Activated T-cell treated with anti-CD3 and anti-CD28 coated beads for 24 hours (primary cell): ENCODE measurements at places on chromosomes 16 and 17.

GRCh38 chr16:85709766-85710585 lies 21.2 kb upstream of the GINS2 start:
- DNase-seq: no peak

- DNase-seq: no peak
Observed at GRCh38 chr17:13127921-13128602, 110.2 kb upstream of the ELAC2 start.

GRCh38 chr17:10737168-10737622 lies 7.4 kb upstream of the TMEM220 start:
- DNase-seq: peak; percentile 16

- no peak for DNase-seq
Observed at GRCh38 chr16:55030944-55031343, 100.3 kb downstream of the IRX5 start.

DNA sequence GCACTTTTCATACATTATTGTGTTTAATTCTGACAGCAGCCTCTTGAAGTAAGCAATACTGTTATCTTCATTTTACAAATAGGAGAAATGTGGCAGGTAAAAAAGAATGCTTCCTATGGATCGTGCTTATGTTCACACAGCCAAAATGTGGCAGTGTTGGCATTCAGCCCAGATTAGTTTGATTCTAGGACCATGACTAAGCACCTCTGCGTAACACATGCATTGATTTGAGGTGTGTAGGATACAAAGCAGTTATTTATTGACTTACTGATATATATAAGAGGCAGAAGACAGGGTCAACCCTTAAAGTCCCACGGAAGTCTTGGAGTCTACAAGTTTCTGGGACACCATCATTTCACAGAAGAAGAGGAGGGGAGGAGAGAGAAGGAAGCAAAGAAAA lies 1144.4 kb upstream of the GOT2 start:
- DNase-seq: no peak

DNA sequence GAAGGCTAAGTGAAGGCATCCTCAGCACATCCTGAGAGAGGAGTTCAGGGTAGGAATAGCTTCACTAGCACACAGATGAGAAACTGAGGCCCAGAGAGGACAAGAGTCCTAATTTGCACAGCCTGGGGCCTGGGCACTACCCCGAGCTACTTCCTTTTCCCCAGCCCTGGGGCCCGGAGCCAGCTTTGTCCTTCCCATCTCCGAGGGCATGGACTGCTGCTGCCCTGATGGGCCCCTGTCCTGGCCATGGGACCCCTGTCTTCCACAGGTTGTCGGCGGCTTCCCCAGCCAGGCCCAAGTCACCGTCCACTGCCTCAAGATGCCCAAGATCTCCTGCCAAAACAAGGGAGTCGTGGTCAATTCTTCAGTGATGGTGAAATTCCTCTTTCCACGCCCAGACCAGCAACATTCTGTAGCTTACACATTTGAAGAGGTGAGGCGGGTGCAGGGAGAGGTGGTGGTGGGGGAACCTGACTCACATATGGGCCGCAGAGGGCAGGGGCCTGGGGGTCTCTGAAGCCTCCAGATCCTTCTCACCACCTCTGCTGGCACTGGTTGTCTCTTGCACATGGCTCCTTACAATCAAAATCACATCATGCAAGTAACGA lies 11.4 kb upstream of the NLRC5 start:
- DNase-seq: no peak

DNA sequence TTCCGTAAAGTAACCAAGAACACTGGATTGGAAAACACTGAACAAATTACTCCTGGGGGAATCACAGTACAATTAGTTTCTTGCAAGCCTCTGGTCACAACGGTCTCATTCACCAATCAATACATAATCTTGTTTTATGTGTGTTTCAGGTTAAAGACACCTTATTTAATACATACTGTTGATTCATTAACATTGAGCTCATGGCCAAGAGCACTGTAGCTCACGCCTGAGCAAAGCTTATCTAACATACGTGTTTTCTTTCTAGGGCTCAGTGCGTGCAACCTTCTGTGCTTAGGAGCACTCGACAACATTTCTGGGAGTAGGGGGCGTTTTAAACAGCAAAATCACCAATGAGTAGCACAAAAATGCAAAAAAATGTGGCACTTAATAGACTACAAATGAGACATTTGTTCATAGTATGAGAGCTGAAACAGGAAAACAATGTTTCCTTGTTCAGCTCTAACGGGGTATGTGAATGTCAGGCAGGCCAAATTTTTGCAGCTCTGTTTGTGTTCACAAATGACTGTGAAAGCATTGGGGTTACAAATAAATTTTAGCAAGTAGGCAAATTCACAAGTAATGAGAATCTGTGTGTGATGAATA lies 206.2 kb downstream of the CNTNAP4 start:
- no peak for DNase-seq

DNA sequence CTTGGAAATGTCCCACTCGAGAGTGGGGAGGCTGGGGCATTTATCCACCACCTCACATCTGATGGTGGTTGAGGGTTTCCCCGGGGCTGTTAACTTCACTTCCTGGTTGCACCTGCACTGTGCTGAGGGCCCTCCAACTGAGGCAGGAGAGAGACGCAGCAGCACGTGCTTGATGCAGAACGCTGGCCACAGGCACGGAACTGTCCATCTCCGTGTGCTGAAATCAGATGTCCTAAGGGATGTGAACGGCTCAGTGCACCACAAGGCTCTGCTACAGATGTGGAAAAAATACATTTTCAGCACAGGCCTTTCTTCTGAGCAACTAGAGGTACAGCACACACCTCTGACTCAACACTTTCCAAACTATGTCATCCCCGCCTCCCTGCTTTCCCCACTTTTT lies 114.8 kb upstream of the C16orf82 start:
- DNase-seq: no peak

DNA sequence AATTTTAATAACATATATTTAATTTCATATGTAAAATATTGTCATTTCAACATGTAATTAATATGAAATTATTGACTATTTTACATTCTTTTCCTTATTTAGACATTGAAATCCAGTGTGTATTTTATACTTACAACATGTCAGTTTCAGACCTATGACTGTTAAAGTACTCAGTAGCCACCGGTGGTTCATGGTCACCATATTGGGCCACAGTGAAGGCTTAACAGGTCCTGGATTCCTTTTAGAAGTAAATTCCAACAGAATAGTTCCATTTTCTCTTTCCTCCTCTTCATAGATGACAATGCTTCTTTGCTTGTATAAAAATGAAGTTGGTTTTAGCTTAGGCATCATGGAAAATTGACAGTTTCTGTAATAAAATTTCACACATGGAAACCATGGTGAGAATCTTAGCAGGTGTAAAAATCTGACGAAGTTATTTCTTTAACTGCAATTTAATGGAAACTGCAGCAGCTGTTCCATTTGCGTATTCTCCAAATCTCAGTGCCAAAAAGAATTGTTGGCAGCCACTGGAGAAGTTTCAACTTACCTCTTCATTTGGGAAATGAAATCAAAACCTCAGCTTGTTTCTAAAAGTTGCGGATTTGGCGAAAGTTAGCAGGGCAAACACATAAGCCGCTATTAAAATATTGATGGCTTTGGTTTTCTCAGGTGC lies 231.1 kb downstream of the CDH13 start:
- DNase-seq: no peak

GRCh38 chr17:17391668-17392370 lies 85.0 kb upstream of the MED9 start:
- peak; percentile 52 for DNase-seq

DNA sequence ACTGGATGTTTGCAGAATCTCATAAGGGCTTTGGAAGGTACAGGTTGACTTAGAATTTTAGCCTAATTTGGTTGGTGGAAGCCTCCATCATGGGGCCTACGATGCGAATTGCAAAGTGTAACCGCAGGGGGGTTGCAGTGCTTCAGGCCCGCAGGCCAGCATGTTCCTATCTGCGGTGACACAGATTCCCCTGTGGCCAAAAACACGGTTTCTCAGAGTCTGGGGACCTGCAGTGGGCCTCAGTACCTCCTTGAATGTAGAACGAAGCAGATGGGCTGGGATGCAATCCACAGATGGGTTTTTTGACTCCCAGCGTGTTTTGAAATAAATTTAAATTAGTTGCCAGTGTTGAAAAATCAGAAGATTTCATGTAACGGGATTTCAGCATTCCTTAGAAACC lies 34.7 kb downstream of the KIAA0513 start:
- no peak for DNase-seq

DNA sequence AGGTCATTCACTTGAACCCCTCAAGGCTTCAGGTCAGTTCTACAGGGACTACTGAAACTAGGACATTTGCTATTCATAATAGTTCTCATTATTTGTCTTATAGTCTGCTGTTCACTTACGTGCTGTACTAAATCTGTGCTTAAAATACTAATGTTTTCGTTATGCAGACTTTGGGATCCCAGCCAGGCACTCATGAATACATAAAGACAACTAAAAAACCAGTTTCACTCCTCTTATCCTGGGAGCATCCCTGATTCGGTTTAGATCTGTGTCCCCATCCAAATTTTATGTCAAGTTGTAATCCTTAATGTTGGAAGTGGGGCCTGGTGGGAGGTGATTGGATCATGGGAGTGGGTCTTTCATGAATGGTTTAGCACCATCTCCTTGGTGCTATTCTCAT lies 1291.8 kb downstream of the CDH11 start:
- DNase-seq: no peak

- no peak for DNase-seq
Observed at GRCh38 chr16:50059669-50060068, 6.1 kb upstream of the HEATR3 start.
